NCI-H1105 (cell line): ENCODE measurements at places on chromosomes 6 and 20.

GRCh38 chr20:41358717-41359116 is 7.9 kb downstream of the EMILIN3 start:
- no peak for DNase-seq

GRCh38 chr20:47360297-47361056 is 4.0 kb upstream of the ZMYND8 start:
- DNase-seq, result peak; percentile 97

DNA sequence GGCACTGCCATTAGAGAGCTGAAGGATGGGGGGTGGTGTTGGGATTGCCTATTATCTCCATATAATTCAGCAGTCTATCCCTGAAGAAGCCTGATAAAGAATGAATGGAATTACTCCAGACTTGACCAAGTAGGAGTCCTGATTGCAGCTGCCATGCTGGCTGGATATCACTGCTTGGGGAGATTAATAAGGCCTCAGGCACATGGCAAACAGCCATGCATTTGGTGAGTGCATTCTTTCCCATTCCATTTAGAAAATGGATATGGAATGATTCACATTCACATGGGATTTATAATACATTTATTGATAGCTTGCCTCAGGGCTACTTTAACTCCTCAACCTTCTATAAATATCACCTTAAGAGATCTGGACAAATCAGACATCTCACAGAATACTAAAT is 49.6 kb upstream of the HLA-A start:
- no peak for DNase-seq

DNA sequence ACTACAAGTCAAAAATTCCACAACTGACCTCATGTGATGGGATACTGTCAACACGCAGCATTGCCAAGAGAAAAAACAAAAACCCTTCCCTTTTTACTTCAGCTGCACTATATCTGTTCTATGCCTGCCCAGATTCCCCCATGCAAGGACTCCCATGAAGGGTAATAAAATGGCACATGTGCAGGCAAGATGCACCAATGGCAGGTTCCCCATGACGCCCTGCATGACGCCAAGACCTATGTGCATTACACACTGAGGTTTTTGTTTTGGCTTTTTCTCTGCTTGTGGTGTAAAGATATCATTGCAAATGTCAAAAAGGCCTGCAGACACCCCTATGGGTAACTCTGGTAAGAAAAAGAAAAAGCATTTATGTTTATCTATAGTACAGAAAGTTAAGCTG is 403.4 kb downstream of the HDGFL1 start:
- no peak for DNase-seq

GRCh38 chr20:8856668-8857067 is 212.2 kb upstream of the PLCB4 start:
- no peak for DNase-seq

GRCh38 chr6:146548898-146549374 is 5.3 kb downstream of the RAB32 start:
- no peak for DNase-seq

DNA sequence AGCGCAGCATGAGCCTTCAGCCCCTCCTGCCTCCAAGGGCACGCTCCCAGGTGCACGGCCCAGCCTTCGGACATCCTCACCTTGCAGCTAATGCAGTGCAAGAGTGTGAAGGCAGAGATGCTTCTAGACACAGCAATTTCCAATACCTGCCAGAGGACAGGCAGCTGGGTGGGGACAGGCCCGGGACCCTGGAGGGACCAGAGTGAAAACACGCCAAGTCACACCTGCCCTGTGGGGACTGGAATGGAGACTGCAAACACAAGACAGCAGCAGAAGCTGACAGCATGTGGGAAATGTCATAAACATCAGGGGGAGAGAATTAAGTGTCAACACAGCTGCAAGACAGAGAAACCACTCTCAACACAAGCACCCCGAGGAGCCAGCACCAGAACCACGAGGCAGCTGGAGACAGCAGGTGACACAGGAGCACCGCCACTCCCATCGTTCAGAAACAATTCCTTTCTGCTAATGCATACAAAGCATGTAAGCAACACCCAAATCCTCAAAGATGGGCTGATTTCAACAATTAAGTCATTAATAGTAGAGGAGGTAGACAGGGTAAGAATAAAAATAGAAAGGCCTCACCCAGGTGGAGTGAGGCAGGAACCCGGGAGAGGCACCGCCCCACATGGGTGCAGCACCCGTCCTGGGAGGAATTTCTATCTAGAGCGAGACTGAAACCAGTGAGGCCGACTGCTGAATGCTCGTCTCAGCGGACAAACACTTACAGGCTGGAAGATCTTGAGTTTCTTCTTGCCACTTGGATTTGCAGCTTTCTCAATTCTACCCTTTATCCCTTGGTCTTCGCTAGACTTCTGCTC is 17.1 kb downstream of the DIDO1 start:
- DNase-seq, result peak; percentile 56

- DNase-seq, result no peak
These were observed 222.1 kb downstream of the TMEM200A start for GRCh38 chr6:130587778-130588520.
